CD4-positive, alpha-beta T cell treated with Interleukin-17A for 4 hours (primary cell): ENCODE measurements at places on chromosomes 4 and X.
A peak's percentile ranks its signal among the peaks of the same experiment; 100 is the strongest.

DNA sequence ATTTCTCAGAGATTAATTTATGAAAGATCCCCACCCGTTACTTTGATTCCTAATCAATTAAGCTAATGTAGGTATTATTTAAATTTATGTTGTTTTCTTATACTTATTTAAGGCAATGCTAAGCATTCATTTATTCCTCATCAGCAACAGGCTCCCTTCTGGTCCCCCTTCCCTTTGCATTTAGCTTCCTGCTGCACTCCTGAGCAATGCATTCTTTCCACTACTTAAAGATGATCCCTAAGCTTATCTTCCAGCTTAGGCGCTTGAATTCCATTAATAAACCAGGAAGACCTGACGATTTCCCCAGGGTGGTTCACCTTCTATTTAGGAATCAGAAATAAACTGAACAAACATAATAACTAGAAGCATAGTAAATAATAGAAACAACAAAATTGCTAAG, 1003.1 kb downstream of the FSTL5 start:
- no peak for DNase-seq

DNA sequence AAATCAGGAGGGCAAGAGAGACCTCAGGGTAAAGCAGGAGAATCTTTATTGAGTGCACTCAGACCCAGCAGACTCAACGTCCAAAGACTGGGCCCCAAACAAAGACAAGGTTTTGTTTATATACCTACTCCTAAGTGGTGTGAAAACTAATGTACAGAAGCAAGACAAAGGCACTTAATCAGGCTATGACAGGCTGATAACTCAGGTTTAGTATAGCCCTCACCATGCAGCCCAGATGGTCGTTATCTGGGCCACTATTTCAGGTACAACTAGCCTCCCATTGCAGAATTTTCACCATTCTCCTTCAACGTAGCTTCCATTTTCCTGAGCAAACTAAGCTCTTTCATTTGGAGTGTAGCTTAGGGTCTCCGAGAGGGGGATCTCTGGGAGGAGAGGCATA, 36.9 kb downstream of the SULT1E1 start:
- DNase-seq: no peak

- no peak for DNase-seq
Observed at GRCh38 chr4:37659696-37660095, 26.5 kb downstream of the RELL1 start.

GRCh38 chr4:135240796-135241195, 1039.2 kb upstream of the PABPC4L start:
- no peak for DNase-seq

GRCh38 chr4:1843852-1844251, 12.1 kb downstream of the LETM1 start:
- DNase-seq: no peak

DNA sequence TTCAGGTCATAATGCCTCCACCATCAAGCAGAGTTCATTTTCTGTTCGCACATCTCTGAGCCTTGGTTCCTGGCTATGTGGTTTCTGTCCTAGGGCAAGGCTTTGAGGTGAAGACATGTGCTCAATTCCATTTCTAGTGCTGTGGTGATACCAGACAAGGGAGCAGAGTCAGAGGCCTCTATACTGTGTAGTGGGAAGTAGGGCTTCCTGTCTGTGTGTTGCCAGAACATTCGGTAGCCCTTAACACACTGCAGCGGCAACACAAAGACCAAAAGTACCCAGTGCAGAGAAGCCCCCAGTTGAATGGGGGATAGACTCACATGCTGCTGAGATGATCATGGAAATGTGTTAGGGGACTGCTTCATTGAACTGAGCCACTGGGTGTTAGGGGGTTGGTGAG, 56.4 kb downstream of the STARD8 start:
- DNase-seq: no peak

DNA sequence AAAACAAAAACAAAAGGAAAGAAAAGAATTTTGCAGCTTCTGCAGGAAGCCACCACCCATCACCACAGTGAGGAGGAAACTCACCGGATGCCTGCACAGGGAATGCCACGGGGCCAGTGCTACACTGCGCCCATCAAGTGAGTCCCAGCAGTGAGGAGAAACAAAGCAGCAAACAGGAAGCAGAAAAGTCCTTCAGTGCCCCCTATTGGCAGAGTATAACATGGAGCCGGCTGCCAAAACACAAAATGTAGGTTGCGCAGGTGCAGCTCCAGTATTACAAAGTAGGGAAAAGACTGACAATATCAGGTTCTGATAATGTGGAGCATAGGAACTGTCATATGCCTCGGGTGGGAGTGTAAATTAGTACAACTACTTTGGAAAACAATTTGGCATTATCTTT, 23.3 kb upstream of the SCML2 start:
- DNase-seq: peak; percentile 28

DNA sequence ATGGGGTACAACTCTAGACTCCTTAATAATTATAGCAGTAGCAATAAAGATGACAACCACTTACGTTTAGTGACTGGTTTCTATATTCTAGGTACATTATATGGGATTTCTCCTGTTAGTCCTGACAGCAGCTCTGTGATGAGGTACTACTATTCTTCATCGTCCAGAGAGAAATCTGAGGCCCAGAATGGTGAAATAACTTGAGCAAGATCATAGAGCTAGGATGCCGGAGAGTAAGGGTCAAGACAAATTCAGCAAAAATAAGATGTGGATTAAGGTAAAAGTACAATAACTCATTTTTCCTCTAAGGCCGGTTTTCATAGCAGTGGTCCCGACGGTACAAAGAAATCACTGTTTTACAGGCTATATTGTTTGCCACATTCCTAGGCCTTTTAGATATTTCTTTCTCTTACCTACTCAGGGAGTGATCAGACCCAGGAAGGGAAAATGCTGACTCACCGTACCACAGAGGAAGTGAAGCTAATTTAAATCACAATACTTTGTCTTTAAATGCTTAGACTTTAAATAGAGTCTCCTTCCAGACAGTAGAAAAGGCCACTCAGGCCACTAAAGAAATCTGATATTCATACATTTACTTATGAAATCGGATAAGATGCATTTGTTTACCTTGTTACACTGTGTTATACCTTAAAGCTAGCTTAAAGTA, 2023.0 kb upstream of the AGA start:
- no peak for DNase-seq

DNA sequence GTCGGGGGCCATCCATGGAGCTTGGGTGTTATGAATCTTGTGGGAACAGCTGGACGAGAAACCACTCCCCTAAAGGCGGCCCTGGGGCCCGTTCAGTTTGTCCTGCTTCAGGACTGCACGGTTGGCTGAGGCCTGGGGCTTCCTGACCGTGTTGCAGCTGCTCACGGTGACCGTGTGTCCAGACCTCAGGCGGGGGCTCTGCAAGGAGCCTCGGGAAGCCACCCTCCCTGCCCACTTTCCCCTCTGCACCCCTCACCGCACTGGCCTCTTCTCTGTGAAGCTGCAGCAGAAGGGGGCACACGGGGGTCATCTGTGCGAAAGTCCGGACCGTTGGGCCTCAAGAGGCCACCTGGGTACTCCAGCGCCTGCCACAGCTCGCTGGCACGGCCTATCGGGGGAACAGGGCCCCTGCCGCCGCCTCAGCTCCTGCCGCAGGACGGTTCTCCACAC, 29.4 kb downstream of the UVSSA start:
- no peak for DNase-seq

GRCh38 chr4:111499291-111499690, 646.0 kb upstream of the FAM241A start:
- DNase-seq: no peak

DNA sequence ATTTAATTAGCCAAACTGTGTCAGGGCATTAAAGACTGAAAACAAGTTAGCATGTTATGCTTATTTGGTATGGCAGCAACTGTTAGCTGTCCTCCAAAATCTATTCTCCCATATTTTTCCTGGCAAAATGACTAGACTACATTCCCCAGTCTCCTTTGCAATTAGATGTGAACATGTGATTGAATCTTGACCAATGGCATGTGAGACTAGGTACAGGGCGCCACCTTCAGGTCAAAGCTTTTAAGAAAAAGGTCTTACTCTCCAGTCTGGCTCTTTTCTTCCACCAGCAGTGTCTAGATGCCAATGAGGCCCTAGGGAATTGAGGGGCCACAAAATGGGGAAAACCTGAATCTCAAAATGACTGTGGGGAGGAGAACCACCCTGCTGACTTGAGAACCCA, 408.2 kb downstream of the SMARCA1 start:
- DNase-seq: no peak

DNA sequence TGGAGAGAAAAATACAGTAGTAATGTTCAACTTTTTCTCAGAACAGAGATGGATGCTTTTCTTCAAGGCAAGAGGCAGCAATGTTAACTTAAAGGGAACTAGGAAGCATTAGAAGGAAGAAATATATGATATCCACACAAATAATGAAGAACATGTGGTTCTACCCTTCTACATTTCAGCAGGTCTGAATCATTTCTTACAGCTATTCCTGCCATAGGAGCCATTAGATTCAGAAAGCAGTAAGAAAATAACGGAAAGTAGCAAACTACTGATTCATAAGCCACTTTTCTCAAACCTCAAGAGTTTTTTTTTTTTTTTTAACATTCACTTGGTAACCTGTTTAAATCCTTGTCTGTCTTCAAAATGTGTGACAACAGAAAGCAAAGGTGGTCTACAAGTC, 1251.6 kb upstream of the AGA start:
- DNase-seq: no peak

DNA sequence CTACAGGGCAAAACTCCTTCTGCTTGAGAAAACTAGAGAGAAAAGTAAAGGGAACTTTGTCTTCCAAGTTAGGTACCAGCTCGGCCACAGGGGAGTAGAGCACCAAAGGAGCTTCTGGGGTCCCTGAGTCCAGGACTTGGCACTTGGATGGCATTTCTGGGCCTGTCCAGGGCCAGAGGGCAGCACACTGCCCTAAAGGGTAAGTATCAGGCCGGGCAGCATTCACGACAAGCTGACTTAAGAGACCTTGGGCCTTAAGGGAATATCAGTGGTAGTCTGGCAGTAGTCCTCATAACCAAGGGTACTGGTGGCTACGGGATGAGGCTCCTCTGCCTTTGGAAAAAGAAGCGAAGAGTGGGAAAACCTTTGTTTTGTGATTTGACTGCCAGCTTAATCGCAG, 632.7 kb downstream of the KLHL13 start:
- DNase-seq: no peak

DNA sequence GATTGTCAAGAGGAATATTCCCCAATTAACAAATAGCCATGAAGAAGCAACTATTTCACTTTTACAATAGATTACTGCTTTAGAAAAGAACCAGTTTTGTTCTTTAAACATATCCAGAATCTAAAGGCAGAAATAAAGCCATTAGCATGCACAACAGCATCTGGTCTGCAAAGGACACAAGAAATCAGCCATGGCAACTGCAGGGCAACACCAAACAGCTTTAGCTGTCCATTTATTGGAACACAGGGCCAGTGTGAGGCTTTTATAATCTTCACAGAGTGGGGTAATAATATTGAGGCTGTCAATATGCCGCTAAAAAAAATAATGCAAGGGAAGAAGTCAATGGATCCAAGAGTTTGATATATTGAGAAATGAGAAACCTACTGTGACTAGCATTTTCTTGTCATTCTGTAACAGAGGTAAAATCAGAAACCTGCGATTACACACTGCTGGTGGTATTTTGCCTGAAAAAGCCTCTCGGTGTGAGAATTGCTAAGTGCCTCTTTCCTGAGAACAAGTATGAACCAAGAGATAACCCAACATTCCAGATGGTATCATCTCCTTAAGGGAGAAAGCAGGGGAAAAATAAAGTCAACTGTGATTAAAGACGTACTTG, 2.7 kb upstream of the BANK1 start:
- DNase-seq: no peak

GRCh38 chr4:169791527-169792156, 33.9 kb upstream of the HPF1 start:
- peak; percentile 7 for DNase-seq

GRCh38 chr4:4862071-4862551, 2.6 kb downstream of the MSX1 start:
- DNase-seq: no peak

DNA sequence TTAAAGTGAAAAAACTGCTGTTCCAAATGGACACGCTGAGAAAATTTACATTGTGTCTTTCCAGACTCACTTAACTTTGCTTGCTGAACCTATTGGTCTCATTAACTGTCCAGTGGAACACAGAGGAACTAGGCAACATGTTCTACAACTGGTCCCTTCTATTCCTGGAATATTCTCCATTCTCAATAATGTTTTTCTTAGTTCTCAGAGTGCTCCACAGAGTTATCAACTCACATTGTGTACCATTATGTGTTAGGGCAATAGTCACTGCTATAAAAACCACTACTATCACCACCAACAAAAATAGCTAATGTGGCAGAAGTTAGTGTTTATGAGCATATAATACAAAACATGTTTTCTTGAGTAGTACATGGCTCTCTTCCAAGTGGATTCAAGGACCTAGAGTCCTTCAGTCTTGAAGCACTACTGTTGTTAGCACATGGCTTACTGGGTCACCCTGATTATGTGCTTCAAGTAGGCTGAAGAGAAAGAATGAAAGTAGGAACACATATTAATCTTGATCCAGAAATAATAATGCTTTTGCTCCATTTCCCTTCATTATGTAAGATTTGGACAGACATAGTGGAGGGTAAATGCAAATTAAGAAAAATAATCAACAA, 865.3 kb upstream of the HS3ST1 start:
- DNase-seq: no peak

GRCh38 chr4:53514509-53514908, 76.8 kb downstream of the LNX1 start:
- DNase-seq: no peak

DNA sequence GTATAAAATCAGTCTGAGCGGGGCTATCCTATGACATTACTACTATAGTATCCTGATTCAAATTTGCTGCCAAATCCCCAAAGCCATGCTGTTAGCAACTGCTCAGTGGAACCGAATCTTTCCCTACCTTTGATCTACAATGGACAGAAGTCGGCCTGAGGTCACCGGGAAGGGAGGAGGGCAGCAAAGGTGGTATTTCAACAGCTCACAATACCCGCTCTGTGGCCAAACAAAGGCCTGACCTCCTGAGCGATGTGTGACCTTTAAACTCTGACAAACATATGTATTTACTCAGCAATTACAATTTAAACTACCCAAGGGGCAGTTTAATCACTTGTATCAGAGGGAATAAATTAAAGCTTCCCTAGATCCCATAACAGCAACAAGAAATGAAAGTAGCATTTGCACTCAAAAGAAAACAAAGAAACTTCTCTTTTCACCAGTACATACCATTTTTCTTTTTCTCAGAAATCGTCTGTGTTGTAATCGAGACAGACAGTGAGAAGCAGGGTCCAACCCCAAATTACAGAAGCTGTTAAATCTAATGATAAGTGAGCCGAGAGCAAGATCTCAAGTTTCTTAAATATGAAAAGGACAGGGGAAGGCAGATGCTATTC, 11.6 kb upstream of the TMEM128 start:
- no peak for DNase-seq

GRCh38 chr4:8689741-8690140, 97.2 kb downstream of the CPZ start:
- DNase-seq: no peak

- no peak for DNase-seq
Observed at GRCh38 chr4:62159876-62160275, 959.8 kb downstream of the ADGRL3 start.

- DNase-seq: no peak
Observed at GRCh38 chr4:154566639-154567204, 3.9 kb downstream of the FGB start.
